H9 (cell line): ENCODE measurements at places on chromosomes 12 and 14.

GRCh38 chr12:100024974-100025555, 40.3 kb upstream of the ANKS1B start:
- no peaks in the 10 kb centered on the region for H3K36me3 ChIP-seq
- no peaks in the 10 kb centered on the region for H3K4me1 ChIP-seq
- H3K4me3 ChIP-seq: no peak overlapping the region
- DNase-seq: no peak

DNA sequence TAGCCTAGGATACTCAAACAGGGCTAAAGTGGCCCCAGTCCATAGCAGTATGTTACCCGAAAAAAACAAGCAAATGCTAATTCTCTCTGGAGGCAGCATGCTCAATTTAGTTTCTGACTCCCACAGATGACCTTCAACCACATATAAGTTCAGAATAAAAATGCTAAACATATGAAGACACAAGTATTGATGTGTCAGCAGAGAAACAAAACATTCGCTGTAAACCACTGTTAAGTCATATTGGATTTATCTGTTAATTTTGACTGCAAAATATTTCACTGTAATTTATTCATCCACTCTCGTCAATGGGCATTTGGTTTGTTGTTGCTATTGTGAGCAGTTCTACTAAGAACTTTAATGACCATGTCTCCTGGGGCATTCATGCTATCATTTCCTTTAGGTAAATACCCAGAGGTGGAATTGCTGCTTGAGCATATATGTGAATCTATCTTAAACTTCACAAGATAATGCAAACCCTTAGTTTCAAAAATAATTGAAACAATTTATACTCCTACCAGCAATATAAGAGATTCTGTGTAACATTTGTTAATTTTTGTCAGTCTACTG, 36.5 kb downstream of the WBP11 start:
- H3K27me3 ChIP-seq: no peaks in the 10 kb centered on the region
- no peak for DNase-seq
- H3K27ac ChIP-seq: no peak overlapping the region
- peaks cover 22% of the 10 kb centered on the region for H3K36me3 ChIP-seq
- H3K4me1 ChIP-seq: no peaks in the 10 kb centered on the region

DNA sequence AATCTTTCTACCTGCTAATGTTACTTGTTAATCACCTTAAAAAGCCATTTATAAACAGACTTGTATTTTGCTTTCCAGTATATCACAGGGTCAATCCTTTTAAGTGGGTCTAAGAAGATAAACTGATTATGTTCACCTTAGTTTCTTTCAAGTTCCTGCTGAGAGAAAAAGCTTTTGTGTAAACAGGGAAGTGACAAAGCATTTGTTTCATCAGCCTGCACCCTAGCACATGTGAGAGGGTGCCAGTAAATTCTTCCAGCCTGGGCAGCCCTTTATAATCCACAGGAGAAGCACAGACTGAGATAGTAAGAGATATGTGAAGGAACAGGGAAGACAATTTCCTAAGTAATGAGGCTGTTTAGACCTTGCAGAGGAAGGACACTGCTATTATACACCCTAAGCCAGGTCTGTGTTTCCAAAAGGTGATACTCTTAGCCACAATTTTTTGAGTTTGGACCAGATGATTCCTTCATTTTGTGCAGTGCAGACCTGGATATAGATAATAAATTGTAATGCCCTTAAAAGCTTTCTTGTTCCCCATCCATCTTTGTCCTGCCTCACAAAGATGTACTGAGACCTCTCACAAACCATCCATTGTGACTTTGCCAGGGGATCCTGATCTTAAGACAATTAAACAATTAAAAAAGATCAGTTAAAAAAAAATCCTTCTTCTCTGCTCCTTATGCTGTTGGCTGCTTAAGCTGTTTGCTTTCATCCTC, 150.7 kb downstream of the KTN1 start:
- DNase-seq: no peak
- no peak overlapping the region for H3K4me3 ChIP-seq
- H3K27ac ChIP-seq: no peak overlapping the region
- H3K36me3 ChIP-seq: no peaks in the 10 kb centered on the region; the same call in 1 of the 2 replicates
- no peaks in the 10 kb centered on the region for H3K4me1 ChIP-seq
- no peaks in the 10 kb centered on the region for H3K27me3 ChIP-seq

- peak overlapping the region; percentile 80 for H3K4me3 ChIP-seq
- no peaks in the 10 kb centered on the region for H3K4me1 ChIP-seq
- H3K36me3 ChIP-seq: no peaks in the 10 kb centered on the region
- peaks cover 2% of the 10 kb centered on the region for H3K27me3 ChIP-seq
- H3K27ac ChIP-seq: no peak overlapping the region
Measured at GRCh38 chr12:52278575-52279421, 4.4 kb downstream of the KRT86 start.

DNA sequence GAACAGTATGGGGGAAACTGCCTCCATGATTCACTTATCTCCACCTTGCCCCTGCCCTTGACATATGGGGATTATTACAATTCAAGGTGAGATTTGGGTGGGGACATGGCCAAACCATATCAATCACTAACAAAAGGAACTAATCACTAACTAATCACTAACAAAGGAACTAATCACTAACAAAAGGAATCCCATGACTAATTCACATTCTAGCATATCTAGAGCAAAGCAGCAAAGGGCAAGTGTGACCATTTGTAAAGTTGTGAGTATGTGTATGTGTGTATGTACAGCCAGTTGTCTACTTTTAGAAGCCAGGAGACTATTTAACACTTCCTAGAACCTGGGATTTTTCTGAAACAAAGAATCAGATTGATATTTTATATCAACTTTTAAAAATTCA, 30.9 kb upstream of the PCED1B start:
- H3K27ac ChIP-seq: no peak overlapping the region
- no peak for DNase-seq
- H3K36me3 ChIP-seq: peaks cover 10% of the 10 kb centered on the region
- no peaks in the 10 kb centered on the region for H3K27me3 ChIP-seq
- no peaks in the 10 kb centered on the region for H3K4me1 ChIP-seq

DNA sequence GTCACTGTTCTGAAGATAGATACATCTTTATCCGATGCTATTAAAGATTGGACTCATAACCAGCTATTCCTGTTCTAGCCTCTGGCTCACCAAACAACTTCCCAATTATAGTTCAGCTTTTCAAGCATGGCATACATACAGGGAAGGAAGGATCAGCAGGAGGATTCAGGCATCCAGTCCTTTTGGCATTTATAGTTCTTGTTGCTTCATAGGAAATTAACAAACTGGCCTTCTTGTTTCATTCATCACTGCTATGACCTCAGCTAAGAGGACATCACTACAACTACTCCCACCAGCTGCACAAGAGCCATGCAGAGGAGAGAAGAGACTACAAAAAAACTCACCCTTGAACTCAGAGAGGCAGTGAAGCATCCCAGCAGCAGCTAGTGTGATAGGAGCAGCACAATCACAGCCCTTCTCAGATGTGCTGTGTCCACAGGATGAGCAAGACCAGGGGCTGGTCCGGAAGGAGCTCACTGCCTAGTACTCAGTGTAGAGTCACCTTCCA, 100.5 kb downstream of the SPTSSA start:
- H3K36me3 ChIP-seq: no peaks in the 10 kb centered on the region
- no peak overlapping the region for H3K27ac ChIP-seq
- no peak for DNase-seq

GRCh38 chr12:106130474-106131113, 8.2 kb downstream of the NUAK1 start:
- no peak overlapping the region for H3K4me3 ChIP-seq
- H3K4me1 ChIP-seq: peaks cover 33% of the 10 kb centered on the region
- H3K27ac ChIP-seq: no peak overlapping the region
- H3K36me3 ChIP-seq: no peaks in the 10 kb centered on the region

DNA sequence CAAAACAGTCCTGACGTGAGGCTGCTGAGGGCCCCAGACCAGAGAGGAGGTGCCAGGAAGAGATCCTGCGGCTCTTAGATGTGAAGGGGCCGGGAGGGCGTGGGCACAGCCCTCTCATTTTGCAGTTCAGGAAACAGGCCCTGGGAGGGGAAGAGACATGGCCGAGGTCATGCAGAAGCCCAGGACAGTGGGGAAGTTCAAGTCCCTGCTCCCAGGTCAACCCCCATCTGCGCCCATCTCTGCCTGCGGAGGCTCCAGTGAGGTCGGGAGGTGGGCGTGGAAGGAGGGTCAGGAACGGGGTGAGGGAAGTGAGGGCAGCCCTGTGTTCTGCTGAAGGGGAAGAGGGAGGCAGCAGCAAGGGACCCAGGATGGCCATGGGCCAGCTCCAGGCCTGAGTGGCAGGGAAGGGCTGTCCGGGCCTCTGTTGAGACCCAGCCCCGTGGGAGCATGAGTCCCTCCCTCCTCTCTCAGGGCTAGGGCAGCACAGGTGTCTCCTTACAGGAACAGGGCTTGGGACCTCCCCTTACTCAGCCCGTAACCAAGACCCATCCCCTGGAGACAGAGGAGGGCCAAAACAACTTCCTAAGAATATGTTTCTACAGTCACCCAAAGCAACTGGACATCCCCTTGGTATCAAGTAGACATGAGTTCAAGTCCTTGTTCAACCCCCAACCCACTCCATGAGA, 90.8 kb downstream of the LGMN start:
- DNase-seq: no peak
- H3K4me1 ChIP-seq: no peaks in the 10 kb centered on the region
- H3K36me3 ChIP-seq: no peaks in the 10 kb centered on the region; the same call in 2 of the 3 replicates
- H3K4me3 ChIP-seq: no peak overlapping the region

DNA sequence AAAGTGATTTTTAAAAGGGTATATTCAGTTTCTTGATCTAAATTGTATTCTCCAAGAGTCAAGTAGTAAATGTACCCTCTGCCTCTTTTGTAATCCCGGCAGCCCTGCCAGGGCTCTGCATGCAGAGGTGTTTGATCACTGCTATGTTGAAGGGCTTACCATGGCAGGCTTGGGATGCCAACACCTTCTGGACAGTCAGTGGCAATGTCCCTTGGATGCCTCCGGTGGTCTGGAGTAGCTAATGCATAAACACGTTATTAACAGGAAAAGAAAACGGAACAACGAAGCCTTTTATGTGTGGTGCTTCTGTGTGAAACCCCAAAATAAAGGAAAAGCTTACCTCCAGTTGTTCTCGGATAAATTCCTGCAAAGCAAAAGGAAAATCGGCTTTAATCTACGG, 19.9 kb downstream of the EIF2B2 start:
- H3K4me1 ChIP-seq: no peaks in the 10 kb centered on the region
- no peak overlapping the region for H3K4me3 ChIP-seq
- no peaks in the 10 kb centered on the region; the same call in 2 of the 3 replicates for H3K36me3 ChIP-seq
- no peaks in the 10 kb centered on the region for H3K27me3 ChIP-seq

- no peaks in the 10 kb centered on the region for H3K27me3 ChIP-seq
- no peak for DNase-seq
- H3K4me3 ChIP-seq: no peak overlapping the region
Measured at GRCh38 chr12:100229036-100229635, 28.5 kb downstream of the ACTR6 start.

DNA sequence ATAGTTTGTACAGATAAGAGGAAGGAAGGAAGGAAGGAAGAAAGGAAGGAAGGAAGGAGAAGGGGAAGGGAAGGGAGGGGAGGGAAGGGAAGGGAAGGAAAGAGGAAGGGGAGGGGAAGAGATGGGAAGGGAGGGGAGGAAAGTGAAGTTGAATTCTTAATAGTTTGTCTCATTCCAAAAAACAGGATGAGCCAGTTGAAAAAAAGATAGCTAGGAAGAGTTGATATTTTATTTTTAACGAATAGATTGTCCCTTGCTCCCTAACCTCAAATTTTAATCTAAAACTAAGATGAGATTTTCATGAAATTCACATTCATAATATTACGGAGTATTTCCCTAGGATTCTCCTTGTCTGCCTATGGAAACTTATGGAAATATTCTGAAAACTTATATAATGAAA, 80.7 kb downstream of the ZFC3H1 start:
- no peak overlapping the region for H3K4me3 ChIP-seq
- no peaks in the 10 kb centered on the region for H3K4me1 ChIP-seq
- H3K27ac ChIP-seq: no peak overlapping the region

GRCh38 chr14:68871392-68871791, 78.5 kb upstream of the ZFP36L1 start:
- no peaks in the 10 kb centered on the region for H3K27me3 ChIP-seq
- no peak overlapping the region for H3K4me3 ChIP-seq
- H3K27ac ChIP-seq: no peak overlapping the region

- H3K27me3 ChIP-seq: no peaks in the 10 kb centered on the region
- DNase-seq: no peak
- peaks cover 9% of the 10 kb centered on the region for H3K36me3 ChIP-seq
- H3K27ac ChIP-seq: no peak overlapping the region
- no peak overlapping the region for H3K4me3 ChIP-seq
Measured at GRCh38 chr14:60786905-60787304, 52.3 kb downstream of the MNAT1 start.

DNA sequence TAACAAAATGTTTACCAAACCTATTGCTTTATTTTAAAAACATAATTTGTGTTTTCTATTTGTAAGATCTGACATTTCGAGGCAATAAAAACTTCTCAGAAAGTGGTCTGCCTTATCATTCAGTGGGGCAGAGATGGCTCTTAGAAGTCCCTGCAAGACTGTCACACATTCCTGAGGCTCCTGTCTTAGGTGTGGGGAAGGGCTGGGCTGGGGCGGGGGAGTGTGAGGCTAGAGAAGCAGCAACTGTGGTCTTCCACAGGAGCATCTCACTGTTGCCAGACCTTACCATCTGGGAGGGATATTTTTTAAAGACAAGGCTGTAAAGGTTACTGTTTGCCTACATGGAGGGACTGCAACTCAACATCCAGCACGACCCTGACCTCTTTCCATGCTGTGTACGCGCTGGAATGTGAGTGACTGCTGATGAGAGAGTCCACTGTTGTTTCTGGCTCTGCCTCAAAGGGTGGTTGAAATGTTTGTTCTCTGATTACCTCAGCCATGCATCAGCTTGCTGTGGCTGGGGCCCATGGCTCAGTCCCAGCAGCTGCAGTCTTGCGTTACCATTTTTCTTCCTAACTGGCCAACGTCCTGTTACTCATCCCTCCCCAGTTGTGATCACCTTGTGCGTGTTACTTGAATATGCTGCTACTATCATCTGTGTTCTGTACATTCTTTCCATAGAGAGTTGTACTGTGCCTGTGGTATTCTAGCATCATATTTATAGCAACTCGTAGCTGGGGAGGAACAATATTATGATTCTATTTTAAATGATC, 12.4 kb downstream of the ERG28 start:
- no peak overlapping the region for H3K27ac ChIP-seq
- H3K4me1 ChIP-seq: no peaks in the 10 kb centered on the region
- DNase-seq: no peak

GRCh38 chr14:95564060-95564459, 29.2 kb downstream of the GLRX5 start:
- peaks cover 3% of the 10 kb centered on the region; the same call in 1 of the 2 replicates for H3K4me1 ChIP-seq
- no peaks in the 10 kb centered on the region for H3K36me3 ChIP-seq
- no peak for DNase-seq
- no peak overlapping the region for H3K27ac ChIP-seq

DNA sequence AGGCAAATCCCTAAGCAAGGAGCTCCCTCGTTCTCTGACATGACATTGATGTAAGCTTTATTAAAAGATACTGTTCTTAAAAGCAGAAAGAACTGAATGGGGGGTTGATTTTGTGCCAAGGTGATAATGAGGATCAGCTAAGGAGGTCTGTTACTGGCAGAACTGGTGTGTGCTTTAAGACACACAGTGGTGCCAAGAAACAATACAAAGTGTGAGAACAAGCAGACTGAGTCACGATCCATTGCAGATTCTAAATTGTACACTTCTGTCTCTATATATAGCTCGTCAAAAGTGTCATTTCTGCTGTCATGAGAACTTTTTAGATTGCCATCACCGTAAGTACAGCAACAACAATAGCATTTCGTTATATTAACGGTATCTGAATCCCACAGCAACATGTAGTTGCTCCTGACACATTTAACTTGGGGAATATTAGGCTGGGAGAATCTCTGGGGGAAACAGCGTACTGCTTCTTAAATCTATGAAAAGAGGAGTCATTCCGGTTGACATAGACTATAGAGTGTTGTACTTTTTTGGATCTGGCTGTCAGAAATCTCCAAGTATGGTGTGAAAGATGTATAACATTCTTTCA, 151.3 kb upstream of the PRKD1 start:
- no peak overlapping the region for H3K4me3 ChIP-seq
- peaks cover 7% of the 10 kb centered on the region for H3K36me3 ChIP-seq
- DNase-seq: no peak
- no peaks in the 10 kb centered on the region for H3K27me3 ChIP-seq
- peaks cover 3% of the 10 kb centered on the region; the same call in 1 of the 2 replicates for H3K4me1 ChIP-seq
- no peak overlapping the region for H3K27ac ChIP-seq
